ENCODE measurements at places on chromosomes 7 and 10.

DNA sequence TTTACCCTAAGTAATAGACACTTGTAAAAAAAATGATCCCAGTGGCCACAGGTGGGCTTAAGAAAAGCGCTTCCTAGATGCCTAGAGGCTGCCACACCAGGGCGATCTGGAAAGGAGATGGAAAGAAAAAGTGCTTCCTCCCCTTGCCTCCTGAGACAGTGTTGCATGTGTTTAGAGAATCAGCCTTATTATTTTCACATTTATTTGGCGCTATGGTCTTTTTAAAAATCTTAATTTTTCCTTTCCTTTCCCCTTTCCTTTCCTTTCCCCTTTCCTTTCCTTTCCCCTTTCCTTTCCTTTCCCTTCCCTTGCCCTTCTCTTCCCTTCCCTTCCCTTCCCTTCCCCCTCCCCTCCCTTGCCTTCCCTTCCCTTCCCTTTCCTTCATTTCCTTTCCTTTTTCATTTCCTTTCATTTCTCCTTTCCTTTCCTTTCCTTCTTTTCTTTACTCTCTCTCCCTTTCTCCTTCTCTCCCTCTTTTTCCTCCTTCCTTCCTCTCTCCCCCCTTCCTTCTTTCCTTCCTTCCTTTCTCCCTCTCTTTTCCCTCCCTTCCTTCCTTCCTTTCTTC, 7.1 kb upstream of the MKX start:
- no peak for DNase-seq

DNA sequence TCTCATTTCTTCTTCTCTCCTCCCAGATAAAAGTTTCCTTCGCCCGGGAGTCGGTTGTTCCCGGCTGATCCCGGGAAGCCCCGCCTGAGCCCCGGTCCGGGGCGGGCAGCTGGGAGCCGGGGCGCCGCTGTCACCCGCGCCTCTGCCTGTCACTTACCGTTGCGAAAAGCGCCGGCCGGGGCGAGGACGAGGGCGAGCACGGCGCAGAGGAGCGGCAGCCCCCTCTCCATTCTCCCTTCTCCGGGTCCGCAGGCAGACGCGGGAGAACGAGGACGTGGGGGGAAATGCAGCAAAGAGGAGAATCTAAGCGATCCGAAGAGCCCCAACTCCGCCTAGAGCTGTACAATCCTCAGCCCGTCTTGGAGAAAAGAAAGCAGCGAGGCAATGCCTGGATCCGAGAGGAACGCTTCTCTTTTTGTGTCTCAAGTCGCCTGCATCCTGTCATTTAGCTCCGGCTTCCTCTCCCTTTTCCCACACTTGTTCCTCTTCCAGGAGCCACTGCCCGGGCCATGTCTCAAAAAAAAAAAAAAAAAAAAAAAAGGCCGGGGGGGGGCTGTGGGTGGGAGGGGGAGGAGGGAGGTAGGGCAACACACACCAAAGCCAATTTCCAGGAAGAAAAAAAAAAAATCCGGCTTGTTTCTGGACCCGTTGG, at the start of gene NRP1:
Gene NRP1, minus strand, starts transcription at position 515 of the 652 bp plus-strand sequence. Its CDS starts 285 bp downstream, at position 230.
- DNase-seq: no peak

- DNase-seq: no peak
These were observed 207.1 kb upstream of the HDAC9 start for GRCh38 chr7:18288322-18289037.

GRCh38 chr10:85542936-85543730, 823.5 kb downstream of the GRID1 start:
- DNase-seq: no peak

DNA sequence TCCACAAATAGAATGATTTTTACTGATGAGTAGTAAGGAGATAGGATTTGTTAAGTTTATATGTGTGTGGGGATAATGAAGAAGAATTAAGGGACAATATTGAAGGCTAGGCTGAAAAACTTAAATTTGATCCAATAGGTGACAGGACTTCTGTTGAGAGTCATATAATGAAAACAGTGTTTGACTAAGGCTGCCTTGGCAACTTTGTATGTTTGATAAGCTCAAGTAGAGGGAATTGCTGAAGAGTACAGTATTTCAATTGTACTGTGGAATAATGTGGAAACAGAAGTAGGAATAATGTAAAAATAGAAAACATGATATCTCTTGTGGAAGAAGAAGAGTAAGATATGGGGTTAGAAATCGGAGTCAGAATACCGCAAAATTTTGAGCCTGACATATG, 10.5 kb downstream of the R3HCC1L start:
- no peak for DNase-seq

DNA sequence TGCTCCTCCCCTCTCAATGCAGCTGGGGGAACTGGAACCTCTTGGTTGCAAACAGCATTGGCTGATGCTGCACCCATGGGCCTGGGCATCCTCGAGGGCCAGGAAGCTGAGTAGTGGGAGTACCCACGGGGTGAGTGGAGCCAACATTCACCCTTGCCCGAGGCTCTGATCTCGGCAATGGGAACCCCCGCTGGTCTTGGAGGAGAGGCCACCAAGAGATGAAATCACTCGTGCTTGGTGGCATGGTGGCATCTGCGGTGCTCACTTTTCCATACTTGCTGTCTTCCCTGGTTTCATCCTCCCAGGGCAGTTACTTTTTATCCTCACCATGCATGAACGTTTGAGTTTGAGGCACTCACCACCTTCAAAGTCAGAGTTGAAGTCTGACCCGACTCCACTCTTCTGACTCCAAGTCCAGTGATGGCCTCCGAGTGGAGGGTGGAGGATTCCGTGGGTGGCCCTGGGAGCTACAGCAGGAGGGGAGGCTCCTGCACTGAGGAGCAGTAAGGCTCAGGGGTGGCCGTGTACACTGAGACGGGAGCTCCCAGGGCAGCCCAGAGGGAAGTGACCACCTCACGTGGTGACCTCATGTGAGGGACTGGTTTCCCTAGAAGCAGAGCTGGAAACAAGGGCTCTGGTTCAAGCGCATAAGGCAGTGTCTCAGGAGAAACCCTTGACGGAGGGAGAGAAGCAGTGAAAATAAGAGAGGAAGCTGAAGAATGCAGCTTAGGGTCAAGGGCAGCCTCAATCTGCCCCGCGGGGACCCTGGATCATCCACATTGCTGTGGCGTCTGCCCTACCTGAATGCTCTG, 349.1 kb downstream of the TCERG1L start:
- no peak for DNase-seq

- DNase-seq: no peak
These were observed 120.1 kb upstream of the STK17A start for GRCh38 chr7:43462836-43463235.

DNA sequence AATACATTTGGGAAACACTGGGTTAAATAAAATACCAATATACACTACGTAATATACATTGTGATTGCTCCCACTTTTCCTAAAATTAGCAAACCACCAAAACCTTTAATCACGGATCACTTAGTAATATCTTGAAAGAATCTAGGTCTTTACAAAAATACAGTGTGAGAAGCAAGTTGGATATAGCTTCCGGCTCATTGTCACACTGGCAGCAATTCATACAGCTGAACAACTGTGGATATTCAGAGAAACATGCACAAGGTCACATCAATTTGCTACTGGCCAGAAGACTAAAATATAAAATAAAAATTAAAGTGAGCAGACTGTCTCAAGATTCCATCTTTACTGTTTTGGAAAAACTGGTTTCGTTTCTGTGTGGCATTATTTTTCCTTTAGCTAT, 69.1 kb downstream of the ZNF438 start:
- no peak for DNase-seq

GRCh38 chr10:128151031-128151430, 24.8 kb upstream of the MKI67 start:
- no peak for DNase-seq

GRCh38 chr7:70104243-70104642, 506.0 kb downstream of the AUTS2 start:
- no peak for DNase-seq

- DNase-seq: no peak
These were observed 9.5 kb upstream of the FOXL3 start for GRCh38 chr7:280461-280860.

DNA sequence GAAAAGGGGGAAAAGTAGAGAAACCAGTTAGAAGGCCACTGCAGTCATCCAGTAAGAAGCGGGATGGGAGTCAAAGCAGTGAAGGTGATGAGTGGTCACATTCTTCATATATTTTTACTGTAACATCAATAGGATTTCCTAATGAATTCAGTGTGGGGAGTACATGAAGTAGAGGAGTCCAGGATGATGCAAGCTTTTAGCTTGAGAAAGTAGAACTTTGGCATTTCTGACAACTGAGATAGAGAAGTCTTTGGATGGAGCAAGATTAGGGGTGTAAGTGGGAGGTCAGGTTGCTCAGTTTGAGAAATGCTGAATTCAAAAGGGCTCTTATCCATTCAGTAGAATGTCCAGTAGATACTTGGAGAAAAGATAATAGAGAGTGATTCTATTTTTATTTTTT, 264.1 kb upstream of the DGKB start:
- DNase-seq: no peak

GRCh38 chr10:7756360-7756992, 31.3 kb downstream of the KIN start:
- no peak for DNase-seq

DNA sequence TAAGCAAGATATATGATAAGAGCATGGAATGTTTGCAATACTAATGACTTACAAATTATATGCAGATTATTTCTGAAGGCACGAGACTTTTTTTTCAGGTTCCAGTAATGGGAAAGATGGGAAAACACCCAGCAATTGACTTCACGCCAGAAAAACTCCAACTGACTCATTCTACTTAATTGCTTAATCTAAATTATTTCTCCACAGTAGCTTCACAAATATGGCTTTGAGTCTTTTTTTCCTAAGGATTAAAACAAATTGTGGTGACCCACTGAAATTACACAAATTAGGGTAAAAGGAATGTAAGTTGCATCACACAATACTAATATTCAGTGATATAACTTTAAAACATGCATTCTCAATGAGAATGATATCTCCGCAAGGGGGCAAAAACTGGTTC, 138.7 kb downstream of the GNAI1 start:
- DNase-seq: no peak

DNA sequence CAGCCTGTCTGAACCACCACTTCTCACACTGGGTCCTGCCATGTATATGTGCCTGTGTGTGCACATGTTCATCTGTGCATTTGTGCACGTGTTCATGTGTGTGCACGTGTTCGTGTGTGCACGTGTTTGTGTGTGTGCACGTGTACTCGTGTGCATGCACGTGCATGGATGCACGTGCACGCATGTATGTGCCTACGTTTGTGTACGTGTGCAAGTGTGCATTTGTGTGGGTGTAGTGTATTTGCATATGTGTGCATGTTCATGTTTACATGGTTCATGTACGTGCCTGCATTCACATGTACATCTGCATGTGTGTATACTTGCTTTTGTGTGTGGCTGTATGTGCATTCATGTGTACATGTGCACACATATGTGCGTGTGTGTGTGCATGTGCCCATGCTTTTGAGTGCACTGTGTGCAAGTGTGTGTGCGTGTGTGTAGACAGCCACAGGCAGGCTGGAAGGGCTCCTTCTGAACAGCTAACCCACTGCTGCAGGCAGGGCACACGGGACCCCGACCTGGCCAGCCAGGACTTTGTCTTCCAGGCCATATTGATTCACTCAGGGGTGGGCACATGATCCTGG, 28.2 kb downstream of the SLC29A4 start:
- no peak for DNase-seq

GRCh38 chr7:29328045-29328444, 133.5 kb downstream of the CHN2 start:
- DNase-seq: no peak

DNA sequence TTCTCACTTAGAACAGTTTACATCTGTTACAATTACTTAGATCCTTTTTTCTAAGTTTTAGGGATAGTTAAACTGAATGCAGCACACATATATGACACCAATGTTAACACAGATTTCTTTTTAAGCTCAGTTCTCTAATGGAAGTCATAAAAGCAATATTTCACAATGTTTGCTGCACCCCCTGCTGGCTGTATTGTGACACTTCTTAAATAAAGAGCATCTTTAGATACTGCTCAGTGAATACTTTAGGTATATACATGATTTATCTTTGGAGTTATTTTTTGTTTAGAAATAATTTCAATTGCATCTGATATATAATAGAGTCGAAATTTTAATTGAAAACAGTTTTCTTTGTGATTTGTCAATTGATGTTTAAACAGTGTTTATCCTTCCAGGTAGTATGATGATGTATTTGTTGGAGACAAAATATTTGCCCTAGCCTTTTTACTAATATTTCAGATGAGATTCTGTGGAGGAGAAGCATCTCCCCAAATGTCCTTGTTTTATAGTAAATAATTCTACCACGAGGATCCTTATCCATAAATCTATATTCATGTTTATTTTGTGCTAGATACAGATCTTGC, 174.4 kb downstream of the ST7 start:
- DNase-seq: peak; percentile 24

- DNase-seq: no peak
These were observed 127.8 kb downstream of the ICA1 start for GRCh38 chr7:8134089-8134733.

- DNase-seq: no peak
These were observed 4.4 kb downstream of the UNCX start for GRCh38 chr7:1236831-1237701.

DNA sequence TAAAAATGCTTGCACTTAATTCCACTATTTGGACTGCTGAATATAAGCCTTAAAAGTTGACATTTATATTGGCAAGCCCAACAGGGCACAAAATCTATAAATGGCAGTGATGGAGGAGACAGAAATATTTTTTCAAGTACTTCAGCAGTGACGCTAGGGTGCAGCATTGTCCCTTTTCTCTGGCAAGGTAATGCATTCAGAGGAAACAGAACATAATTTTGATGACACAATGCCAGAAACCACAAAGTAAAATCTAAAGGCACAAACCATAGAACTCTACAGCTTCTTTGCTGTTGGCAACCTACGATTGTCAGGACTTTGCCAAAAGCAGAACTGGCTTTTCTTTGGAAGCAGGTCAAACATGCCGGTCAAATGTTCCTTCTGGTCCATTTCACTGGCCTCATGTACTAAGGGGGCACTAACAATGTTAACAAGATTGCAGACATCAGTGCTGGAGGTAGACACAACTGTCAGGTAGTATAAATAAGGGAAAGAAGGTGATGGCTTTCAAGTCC, 30.9 kb upstream of the FAM133B start:
- DNase-seq: peak; percentile 49

DNA sequence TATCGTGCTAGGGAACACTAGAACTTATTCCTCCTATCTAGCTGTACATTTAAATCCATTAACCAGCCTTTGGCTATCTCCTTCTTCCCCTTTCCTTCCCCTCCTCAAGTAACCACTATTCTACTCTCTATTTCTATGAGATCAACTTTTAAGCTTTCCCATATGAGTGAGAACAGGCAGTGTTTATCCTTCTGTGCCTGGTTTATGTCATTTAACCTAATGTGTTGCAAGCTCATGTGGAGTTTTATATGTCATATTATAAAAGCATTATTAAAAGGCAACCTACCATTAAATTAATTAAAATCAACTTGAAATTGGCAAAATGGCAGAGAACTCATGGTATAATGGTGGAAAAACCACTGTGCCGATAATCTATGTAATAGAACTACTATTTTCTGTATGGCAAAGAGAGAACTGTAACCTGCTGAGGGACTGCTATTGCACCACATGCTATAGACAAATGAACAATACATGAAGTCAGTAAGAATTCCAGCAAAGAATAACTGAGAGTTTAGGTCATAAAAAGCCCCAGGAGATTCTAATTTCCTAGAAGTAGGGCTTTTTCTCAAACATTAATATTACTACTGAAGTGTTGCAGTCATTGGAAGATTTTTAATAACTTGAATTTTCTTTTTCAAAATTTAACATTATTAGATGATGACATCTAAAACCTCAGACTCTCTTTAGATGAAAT, 81.8 kb downstream of the LRRN3 start:
- no peak for DNase-seq

GRCh38 chr7:120169996-120170783, 102.8 kb upstream of the KCND2 start:
- DNase-seq: no peak
